Effector memory CD8-positive, alpha-beta T cell (primary cell): ENCODE measurements at places on chromosomes 7 and 10.

DNA sequence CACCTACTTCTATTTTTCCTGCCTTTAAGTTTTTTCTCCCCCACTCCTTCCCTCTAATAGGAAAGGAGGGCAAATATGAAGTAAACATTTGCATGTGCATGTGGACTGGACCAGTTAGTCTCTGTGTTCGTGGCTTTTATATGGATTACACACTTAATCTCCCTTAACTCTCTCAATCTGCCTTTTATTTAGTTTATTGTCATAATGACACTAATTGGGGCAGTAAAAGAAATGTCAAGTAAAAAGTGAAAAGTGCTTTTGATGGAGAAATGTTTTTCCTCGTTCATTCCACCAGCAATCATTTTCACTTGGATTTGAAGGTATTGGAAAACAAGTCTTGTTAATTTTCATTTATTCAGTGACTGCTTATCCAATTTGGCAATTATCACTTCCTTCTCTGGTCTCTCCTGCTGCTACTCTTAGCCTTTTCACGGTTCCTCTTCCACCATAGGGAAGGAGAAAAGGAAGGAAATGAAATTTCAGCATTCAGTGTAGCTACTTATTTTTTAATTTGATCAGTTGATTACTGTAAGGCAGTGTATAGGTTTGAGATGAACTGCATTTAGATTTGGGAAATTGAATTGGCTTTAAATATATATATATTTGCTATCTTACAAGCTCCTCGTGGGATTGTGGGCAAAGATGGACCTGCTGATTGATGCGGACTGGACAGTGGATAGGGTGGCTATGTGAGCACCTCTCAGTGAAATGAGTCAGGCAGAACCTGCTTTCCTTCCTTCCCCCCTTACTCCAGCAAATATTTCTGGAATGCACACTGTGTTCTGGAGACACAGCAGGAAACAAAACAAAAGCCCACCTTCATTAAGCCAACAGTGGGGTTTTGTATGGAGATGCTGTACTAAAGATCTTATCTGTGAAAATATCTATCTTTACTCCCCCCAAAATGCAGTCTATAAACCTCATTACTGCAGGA, 77.5 kb downstream of the LRRC4 start:
- DNase-seq = no peak

DNA sequence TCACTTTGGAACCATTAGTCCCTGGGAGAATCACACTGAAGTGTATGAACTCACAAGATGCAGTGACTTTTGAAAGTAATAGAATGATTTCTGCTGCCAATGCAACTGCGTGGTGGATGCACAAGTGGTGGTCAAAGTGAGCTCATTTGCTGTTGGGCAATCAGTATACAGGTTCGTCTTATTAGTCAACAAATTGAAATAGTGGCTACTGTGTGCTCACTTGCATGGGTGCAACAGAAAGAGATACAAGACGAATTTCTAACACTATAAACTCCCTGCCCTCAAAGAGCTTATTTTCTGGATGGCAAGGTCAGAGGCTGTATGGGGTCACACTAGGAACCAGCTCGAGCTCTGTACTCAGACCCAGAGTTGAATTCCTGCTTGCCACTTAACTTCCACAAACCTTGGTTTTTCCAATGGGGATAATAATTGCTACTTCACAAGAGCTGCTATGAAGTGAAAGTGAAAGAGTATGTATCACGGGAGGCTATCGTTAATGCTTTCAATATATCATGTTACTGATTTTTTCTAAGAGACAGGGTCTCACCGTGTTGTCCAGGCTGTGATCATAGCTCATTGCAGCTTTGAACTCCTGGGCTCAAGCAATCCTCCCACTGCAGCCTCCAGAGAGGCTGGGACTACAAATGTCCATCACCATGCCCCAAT, 8.3 kb upstream of the BCL7B start:
- DNase-seq = no peak

- no peak for DNase-seq
Observed at GRCh38 chr7:1590887-1591286, 21.1 kb upstream of the PSMG3 start.

GRCh38 chr10:53679666-53680065, 907.1 kb upstream of the MBL2 start:
- no peak for DNase-seq

DNA sequence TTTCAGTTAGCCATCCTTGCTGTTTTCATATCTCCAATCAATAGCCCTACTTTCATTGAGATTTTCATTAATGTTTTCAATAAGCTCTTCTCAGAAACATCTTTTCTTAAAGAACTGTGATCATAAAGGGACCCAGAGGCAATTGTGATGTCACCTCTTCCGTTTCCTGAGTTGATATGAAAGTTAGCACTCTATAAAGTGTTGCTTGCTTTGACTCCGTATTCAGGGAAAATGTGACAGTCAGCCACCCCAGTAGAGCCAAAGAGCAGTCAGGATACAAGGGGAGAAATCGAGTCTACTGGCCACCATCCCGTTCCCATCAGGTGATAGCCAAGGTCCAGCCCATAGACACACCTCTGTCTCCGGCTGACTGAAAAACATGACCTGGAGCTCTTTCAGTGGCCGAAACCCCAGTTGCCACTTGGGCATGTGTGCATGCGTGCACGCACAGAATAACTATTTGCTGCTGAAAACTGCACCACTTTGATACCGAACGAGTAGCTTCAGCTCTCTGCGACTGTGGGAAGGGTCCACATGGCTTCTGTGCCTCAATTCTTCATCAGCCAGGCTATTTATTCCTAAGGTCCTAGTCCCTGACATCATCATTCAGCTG, 291.4 kb downstream of the USP6NL start:
- DNase-seq = no peak

DNA sequence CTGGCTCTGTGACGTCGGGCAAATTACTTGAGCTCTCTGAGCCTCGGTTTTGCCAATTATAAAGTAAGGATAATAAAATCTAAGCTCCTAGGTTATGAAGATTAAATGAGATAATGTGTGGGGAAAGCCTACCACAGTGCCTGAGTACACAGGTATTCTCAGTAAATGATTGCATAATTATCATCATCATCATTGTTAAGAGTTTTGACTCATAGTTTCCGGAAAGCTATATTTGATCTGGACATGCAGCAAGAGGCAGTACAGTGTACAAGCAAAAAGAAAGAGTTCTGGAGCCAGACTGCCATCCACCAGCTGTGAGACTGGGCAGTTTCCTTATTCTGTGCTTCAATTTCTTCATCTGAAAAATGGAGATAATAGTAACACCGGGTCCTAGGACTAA, 155.6 kb upstream of the YAE1 start:
- no peak for DNase-seq

- no peak for DNase-seq
Observed at GRCh38 chr7:153422291-153423209, 629.6 kb upstream of the DPP6 start.

- no peak for DNase-seq
Observed at GRCh38 chr7:137753067-137753466, 93.7 kb downstream of the DGKI start.

DNA sequence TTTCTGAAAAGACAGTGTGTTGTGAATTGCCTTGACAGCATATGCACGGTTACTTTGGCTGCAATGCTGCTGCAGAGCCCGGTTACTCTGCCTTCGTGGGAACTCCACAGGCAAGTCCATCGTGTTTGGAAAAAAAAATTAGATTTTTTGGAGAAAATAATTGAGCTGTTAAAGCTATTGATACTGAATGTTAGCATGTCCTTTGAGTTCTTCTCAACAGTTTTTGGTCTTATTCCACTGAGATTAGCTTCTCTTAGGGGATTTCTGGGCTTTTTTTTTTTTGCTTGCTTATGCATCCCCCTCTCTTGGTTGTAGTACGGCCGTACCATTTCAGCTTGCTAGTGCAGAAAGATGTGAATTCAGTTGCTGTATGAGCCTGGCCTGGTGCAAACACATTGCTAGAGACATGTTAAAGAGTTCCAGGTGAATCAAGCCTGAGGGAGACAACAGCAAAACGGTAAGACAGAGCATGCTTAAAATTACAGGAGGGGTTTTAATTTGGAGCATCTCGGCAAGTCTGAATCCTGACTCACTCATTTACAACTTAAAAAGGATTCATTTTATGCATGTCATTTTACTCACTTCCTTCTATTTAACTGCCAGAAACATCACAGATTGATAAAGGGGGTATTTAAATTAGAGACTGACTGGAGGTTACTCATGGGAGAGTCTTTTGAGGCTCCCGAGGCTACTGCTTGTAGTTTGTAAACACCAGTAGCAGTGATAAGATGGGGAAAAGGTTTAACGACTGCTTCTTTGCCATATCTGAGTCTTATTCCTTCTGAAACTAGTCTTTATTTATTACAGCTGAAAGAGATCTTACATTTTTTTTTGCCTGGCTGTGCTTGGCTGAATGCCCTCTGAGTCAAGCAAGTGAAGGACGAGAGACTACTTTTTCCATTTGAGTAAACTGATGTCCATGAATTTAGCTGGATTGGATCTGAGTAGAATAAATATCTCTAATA, 113.7 kb downstream of the CDK14 start:
- no peak for DNase-seq

DNA sequence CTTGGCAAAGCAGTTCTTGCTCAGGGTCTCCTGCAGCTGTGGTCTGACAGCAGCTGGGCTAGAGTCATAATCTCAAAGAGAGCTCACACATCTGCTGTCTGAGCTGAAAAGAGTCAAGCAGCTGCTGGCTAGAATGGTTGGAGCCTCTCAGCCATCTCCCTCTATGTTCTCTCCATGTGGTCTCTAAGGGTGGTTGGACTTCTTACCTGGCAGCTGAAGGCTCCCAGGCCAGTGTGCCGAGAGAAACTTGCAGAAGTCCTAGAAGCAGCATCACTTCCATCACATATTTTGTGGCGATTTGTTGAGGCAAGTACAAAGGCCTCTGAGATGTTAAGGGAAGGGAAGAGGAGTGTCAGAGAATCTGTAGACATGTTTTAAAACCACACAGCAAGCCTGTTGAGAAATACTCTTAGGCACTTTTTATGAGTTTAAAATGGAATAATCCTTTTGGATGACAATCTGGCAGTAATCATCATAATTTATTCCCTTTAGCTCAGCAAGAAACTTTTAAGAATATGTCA, 93.2 kb downstream of the REEP3 start:
- DNase-seq = no peak

DNA sequence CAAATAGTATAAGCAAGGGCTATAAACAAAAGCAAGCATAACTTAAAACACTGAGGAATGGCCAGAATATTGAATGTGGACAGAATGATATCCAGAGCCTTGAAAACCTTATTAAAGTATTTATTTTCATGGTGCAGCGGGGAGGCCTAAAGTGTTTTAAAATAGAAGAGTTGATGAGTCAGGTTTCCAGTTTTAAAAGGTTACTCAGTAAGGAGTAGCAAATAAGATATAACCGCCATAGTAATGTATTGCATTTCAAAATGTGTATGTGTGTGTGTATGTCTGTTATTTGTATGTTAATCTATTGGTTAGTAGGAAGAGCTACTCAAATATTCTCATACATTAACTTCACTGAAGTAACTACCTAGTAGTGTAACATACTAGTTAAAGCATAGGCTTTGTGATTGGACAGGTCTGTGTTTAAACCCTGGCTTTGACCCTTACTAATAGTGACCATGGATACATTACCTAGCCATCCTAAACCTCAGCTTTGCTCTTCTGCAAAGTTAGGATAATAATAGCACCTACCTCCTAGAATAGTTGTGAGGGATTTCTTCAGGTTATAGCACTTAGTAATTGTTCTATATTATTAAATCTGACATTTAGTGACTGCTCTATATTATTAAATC, 16.9 kb downstream of the CUTC start:
- DNase-seq = no peak

DNA sequence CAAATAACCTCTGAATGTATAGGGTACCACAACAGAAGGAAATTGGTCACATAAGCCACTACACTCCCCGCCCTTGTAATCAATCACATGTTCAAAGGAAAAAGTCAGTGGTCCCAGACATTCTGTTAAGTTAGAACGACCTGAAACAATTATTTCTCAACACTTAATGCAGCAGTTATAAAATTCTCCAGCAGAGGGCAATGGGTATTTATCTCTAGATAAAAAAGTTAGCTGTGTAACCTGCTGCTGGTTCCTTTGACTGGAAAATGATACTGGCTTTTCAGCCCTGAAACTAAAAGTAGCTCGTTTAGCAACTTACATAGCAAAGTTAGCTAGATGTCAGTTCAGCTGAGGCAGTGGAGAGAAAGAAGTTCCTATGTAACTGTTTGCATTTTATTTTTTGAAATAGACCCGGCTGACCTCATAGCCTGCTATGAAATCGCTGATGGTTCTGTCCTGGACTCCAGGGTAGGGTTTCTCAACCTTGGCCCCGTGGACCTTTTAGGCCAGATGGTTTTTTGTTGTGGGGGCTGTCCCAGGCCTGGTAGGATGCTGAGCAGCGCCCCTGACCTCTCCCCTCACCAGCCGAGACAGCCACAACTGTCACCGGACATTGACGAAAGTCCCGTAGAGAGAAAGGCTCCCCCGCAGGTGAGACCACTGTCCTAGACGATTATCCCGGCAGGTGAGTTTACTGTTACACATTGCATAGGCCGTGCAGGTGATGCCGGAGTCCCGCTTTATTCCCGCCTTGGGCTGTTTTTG, 40.2 kb upstream of the PROSER2 start:
- DNase-seq = peak; percentile 21

GRCh38 chr10:114311496-114312209, 72.6 kb downstream of the VWA2 start:
- no peak for DNase-seq

DNA sequence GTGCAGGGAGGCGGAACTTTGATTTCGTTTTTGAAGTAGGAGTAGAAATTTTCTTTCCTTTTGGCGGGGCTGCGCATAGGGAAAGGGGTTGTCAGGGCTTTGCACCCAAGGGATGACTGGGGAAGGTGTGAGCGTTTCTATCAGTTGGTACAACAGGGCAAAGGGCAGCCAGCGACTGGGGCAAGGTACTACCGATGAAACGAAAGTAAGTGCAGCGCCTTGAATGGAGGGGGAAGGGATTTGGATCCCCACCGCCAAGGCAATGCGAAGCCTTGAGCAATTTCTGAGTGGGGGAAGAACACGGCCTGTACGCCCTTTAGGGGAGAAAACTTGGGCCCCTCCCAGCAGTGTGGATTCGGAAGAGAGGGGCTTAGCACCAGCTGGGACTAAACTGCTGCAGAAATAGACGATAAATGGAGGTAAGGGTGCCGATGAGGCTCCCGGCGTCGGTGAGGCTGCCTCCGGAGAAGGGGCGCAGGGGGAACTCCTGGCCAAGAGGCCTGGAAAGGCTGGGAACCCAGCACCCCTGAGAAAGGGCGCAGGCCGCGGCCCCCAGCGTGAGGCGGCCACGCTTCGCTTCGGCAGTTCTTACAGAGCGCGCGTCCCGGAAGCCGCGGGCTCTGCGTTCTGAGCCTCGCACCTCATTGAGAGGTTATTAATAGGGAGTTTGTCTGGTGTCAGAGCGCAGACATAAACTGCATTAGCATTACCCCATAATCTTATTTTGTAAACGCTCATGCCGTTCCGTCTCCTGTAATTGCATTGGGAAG, 10.0 kb upstream of the TLX1 start:
- DNase-seq = peak; percentile 37

DNA sequence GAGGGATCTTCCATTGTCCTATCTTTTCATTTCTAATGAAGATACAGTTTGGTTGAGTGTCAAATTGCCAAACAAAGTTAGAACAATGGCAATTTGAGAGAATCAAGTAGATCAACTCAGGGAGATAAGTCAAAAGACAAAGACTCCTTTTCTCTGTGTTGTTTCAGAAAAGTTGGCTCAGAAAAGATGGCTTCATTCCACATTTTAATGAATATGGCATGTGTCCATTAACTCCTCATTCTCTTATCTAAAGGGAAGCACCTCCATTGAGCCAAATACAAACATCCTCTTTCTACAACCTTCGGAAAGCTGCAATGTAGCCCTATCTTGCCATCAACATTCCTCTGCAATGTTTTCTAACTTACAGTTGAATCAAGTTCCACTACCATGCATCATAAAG, 939.0 kb upstream of the C7orf33 start:
- DNase-seq = no peak
